ENCODE measurements at places on chromosomes 2 and 18. TPM values are rescaled to one million over a fixed set of nuclear protein-coding genes. Genes with fewer than 3 reads are reported as not detected.

GRCh38 chr2:35356332-35356731 is 999.2 kb upstream of the CRIM1 start:
- H3K36me3 ChIP-seq = no peaks in the 10 kb centered on the region
- H3K4me1 ChIP-seq = no peaks in the 10 kb centered on the region
- H3K4me3 ChIP-seq = no peak overlapping the region
- H3K27ac ChIP-seq = no peak overlapping the region
- DNase-seq = no peak
- peaks cover 17% of the 10 kb centered on the region for H3K27me3 ChIP-seq

GRCh38 chr2:218405746-218406208 is 6.1 kb downstream of the CTDSP1 start:
- peak overlapping the region; percentile 84 for H3K27ac ChIP-seq
- peak overlapping the region; percentile 71 for H3K4me3 ChIP-seq
- no peak for DNase-seq
- no peaks in the 10 kb centered on the region for H3K27me3 ChIP-seq

DNA sequence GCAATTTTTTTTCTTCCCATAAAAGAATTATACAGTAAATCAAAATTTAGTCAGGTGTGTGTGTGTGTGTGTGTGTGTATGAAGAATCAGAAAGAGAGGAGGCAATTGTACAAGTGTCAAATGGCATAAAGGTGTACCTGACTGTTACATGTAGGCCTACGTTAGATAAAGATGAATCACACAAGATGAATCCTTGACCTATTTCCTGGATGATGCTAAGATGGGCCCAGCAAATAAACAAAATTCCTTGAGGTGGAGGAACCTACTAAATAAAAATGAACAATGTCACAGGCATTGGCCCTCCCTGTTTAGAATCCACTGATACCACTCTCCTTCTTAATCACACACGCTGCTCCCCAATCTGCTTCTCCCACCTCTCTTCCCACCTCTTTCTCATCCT is 79.7 kb upstream of the LRATD1 start:
- H3K27ac ChIP-seq = no peak overlapping the region
- H3K36me3 ChIP-seq = no peaks in the 10 kb centered on the region
- no peaks in the 10 kb centered on the region for H3K4me1 ChIP-seq
- no peaks in the 10 kb centered on the region for H3K27me3 ChIP-seq
- no peak overlapping the region for H3K4me3 ChIP-seq
- DNase-seq = no peak

GRCh38 chr2:190662754-190663153 is 13.9 kb downstream of the NAB1 start:
- H3K27ac ChIP-seq = peak overlapping the region; percentile 54
- H3K27me3 ChIP-seq = no peaks in the 10 kb centered on the region
- peaks cover 46% of the 10 kb centered on the region for H3K4me1 ChIP-seq
- no peak overlapping the region for H3K4me3 ChIP-seq
- DNase-seq = no peak

The AKAIN1 gene
- not detected for total RNA-seq
